ENCODE measurements at places on chromosomes 6 and 20.
A peak's percentile ranks its signal among the peaks of the same experiment; 100 is the strongest.

DNA sequence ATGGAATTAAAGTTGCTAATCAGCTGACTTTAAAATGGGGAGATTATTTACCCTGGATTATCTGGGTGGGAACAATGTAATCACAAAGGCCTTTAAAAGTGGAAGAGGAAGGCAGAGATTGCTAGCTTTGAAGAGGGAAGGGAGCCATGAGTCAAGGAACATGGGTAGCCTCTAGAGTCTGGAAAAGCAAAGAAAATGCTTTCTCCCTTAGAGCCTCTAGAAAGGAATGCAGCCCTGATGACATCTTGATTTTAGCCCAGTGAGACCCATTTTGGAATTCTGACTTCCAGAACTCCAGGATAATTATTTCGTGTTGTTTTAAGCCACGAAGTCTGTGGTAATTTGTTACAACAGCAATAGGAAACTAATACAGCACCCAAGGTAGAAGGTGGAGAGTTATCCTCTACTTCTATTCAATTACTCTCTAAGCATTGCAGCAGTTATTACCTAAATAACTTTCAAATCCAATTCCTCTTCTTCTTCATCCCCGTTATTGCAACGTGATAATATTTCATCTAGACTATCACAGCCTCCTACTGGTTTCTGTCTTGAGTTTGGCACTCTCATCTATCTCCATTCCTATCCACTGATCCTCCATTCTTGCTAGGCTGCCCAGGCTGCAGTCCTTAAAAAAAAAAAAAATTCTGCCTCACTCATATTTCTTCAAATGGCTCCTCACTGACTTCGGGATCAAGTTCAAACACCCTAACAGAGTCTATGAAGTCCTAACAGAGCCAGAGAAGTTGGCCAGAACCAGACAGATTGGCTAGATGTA is 224.3 kb downstream of the BTBD9 start:
- DNase-seq, result no peak

DNA sequence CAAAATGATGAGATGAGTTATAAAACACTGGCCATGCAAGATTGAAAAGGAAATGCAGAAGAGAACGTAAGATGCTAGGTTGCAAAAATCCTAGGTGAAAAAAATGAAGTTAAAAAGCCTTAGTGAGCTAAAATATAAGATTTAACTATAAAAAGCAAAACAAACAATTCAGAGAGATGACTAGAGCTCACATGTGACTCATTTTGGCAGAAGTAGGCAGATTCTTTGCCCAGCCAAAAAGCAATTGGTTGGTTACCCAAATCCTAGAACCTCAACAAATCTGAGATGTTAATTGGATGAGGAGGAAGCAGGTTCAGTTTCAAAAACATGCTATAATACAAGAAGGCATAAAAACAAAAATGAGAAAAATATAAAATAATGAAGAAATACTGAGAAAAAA is 249.1 kb downstream of the OGFRL1 start:
- DNase-seq, result no peak

DNA sequence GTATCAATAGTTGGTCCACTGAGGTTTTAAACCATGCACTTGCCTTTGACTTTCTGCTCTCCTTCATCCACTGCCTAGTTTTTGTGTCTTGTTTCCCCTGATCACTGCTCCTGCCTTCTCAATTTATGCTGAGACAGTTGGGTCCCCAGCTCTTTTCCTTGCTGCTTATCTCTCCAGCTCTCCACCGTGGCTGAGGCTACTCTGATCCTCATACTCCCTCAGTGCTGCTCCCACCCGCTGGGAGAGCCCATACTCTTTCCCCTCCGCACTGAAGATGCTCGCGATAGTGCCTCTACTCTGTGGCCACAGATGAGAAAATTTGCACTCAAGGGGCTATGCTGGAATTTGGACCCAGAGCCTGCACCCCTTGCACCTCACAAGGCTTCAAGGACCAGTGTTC is 3.4 kb upstream of the THBD start:
- no peak for DNase-seq

- DNase-seq, result no peak
Observed at GRCh38 chr20:44001667-44002596, 87.3 kb downstream of the TOX2 start.

DNA sequence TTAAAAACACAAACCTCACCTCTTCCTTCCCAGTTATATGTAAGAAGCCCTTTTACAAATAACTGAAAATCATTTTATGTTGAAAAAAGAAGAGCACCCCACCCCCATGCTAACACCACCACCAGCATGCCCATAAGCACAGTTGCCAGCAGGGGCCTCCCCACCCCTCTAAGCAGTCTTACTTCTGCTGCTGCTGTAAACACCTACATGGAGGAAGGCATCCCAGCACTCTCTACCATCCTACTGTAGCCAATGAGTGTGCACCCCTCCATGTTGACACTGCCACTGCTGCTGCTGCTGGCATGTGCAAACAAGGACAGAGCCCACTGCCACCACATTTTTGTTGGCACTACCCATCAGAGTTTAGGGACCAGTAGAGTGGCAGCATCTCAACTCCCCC is 49.6 kb upstream of the PHIP start:
- no peak for DNase-seq

DNA sequence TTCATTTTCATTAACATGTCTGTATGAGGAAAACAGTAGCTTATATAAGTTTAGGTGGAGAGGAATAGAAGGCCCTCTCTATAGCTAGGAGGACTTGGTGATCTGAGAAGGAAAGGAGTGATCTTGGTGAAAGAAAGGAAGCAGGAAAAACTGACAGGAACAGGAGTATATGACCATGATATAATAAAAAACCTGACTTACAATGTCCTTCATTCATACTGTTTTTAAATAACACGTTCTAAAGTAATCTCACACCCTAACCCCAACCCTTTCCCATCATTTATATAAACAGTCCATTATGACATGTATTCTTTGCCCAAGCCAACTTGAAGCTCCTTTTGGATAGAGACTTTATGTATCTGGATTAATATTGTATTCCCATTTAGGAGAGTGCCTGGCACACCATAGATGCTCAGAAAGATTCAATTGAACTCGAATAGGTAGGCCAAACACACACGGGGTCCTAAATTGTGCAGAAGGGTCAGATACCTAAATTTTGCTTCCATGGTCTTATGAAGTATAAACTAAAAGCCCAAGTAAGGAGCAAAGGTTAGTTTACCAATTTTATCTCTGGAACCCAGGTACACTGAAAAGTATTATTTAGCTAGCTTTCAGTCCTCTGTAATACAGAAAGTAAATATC is 75.9 kb downstream of the OR2B2 start:
- DNase-seq, result no peak

- DNase-seq, result no peak
Observed at GRCh38 chr6:68911334-68911733, 276.3 kb downstream of the ADGRB3 start.

DNA sequence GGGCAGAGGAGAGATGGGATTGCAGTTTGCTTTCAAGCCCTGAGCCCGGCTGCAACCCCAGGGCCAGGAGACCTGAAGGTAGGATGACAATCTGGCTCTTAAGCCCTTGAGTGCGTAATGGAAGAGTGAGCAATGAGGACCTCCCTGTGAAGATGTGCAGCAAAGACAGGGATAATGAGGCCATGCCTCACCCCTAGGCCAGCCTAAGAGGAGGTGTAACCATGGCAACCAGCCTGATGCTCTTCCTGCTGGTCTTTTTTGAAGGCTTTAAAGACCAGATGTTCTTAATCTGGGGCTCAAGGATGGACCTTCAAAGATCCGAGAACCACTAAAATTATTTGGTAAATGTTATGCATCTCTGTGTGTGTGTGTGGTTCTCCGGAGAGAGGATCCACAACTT is 8.2 kb downstream of the ARHGAP40 start:
- no peak for DNase-seq

GRCh38 chr6:37714836-37715420 is 17.2 kb upstream of the MDGA1 start:
- no peak for DNase-seq

GRCh38 chr6:9848094-9848493 is 566.8 kb downstream of the TFAP2A start:
- DNase-seq, result no peak

- DNase-seq, result no peak
Observed at GRCh38 chr6:157800420-157801237, 22.4 kb upstream of the SNX9 start.

- no peak for DNase-seq
Observed at GRCh38 chr20:57034001-57034400, 232.4 kb downstream of the BMP7 start.

DNA sequence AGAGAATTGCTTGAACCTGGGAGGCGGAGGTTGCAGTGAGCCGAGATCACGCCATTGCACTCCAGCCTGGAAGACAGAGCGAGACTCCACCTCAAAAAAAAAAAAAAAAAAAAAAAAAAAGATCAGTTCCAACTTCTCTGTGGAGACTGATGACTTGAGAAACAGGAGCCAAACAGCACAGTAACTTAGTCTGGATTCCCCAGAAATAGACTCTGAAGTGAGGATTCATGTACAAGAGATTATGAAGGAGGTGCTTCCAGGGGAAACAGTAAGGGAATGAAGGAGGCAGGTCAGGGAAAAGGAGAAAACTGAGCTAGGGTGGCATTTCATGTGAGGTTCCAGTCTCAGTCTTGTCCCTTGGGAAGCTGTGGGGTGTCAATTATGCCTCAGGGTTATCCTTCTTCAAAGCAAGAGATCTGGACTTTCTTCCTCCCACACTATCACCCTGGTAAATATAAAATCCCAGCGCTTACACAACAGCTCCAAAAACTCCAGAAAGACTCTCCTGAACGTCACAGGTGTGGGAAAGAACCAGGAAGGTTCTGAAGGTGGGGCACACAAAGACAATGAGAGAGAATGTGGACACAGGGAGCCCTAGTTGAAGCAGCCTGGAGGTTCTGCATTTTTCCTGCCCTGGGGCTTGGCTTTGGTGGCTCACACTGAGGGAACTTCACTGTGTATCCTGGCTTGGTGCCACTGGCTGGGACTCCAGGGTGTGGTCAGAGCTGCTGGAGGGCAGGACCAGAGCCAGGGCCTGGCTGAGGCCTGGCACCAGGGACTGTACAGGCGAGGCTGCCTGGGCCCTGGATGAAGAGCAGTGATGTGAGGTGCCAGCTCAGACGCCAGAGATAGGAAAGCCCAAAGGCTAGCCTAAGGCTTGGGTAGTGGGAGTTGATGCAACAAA is 46.8 kb downstream of the PCNA start:
- peak; percentile 10 for DNase-seq

- no peak for DNase-seq
Observed at GRCh38 chr6:26033941-26034354, 53.3 kb upstream of the HFE start.

DNA sequence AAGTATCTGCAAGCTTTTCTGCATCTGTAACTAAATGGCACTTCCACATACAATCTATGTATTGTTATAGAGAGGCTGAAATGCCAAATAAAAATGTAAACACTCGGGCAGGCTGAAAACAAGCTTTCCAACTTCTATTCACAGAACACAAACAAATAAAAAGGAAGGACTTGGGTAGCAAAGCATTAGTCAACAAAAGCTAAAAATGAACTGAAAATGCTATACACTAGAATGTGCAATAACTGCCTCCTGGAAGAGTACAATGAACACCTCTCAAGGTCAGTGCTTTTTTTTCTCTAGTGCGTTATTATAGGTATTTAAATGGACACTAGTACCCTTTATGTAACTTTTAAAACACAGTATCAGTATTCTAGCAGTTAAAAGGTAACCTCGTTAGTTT is 31.4 kb downstream of the STK38 start:
- DNase-seq, result no peak

DNA sequence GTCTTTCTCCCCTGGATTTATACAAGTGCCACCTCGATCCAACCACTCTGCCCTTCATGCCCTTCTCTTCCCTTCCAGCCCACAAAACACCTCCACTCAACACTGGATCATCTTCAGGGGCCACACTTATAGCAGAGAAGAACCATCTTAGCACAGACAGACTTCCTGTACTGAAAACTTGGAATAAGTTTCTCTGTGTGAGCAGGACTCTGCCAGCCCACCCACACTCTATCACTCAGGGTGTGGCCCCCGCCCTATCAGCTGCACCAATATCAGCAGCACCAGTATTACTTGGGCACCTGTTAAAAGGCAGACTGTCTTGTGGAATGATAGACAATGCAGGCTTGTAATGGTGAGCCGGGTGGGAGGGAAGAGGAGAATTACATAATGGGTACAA is 86.7 kb downstream of the SCML4 start:
- DNase-seq, result no peak

Data from common myeloid progenitor, CD34-positive (primary cell).